Endodermal cell (in vitro differentiated cells): ENCODE measurements at places on chromosomes 3 and 15. TPM values are rescaled to one million over a fixed set of nuclear protein-coding genes. Genes with fewer than 3 reads are reported as not detected.

DNA sequence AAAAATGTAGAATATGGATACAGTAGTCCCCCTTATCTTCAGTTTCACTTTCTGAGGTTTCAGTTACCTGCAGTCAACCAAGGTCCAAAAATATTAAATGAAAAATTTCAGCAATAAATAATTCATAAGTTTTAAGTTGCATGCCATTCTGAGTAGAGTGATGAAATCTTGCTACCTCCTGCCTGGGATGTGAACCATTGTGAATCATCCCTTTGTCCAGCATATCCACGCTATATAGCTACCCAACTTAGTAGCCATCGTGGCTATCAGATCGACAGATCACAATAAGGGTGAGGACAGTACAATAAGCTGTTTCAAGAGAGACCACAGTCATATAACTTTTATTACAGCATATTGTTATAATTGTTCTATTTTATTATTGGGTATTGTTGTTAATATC is 1.2 kb upstream of the LARS2 start:
- no peak for DNase-seq
- H3K4me1 ChIP-seq: peaks cover 3% of the 10 kb centered on the region
- H3K36me3 ChIP-seq: peaks cover 7% of the 10 kb centered on the region
- no peak overlapping the region for H3K27ac ChIP-seq

- peaks cover 4% of the 10 kb centered on the region for H3K4me1 ChIP-seq
- H3K27ac ChIP-seq: no peak overlapping the region
- peak overlapping the region; percentile 21 for H3K4me3 ChIP-seq
- no peaks in the 10 kb centered on the region for H3K36me3 ChIP-seq
Observed at GRCh38 chr3:179438841-179439240, 12.4 kb downstream of the GNB4 start.

DNA sequence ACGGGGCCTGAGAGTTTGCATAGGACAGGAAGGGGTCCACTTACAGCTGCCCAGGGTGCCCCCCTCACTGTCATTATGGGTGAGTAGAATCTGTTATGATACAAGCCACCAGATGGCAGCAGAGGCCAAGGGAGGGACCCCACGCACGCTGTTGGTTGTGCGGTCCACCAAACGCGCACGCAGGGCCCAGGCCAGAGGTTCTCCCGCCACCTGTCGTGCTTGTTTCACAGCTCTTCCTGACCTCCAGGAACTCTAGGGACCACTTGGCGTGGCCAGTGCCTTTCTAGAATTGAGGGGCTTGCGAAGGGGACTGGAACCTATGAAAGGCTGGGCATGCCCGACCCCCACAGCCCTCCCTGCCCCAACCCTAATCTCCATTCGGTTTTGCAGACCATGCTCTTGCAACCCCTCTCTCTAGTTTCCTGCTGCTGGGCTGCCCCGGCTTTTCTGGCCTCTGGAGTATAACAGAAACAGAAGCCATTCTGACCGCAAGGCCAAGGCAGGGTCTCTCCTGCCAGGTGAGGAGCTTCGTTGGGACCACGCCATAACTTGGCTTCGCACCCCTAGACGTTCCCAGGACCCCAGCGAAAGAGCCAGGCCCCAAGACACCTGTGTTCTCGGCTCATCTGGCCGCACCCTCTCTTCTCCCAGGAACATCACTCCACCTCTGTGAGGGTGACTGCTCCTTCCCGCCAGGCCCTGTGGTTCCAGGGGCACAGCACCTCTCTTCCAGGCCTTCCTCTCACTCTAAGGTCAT is 46.0 kb downstream of the ALDH1L1 start:
- no peaks in the 10 kb centered on the region for H3K27me3 ChIP-seq
- peak; percentile 90 for DNase-seq
- no peaks in the 10 kb centered on the region for H3K4me1 ChIP-seq
- no peaks in the 10 kb centered on the region for H3K36me3 ChIP-seq
- H3K4me3 ChIP-seq: no peak overlapping the region

- no peak for DNase-seq
- no peak overlapping the region for H3K27ac ChIP-seq
- no peak overlapping the region for H3K4me3 ChIP-seq
- H3K36me3 ChIP-seq: no peaks in the 10 kb centered on the region
- H3K4me1 ChIP-seq: no peaks in the 10 kb centered on the region
Observed at GRCh38 chr15:36156879-36157427, 422.5 kb upstream of the CDIN1 start.

- H3K27me3 ChIP-seq: no peaks in the 10 kb centered on the region
- H3K27ac ChIP-seq: no peak overlapping the region
- H3K36me3 ChIP-seq: peaks cover 22% of the 10 kb centered on the region
Observed at GRCh38 chr3:48502728-48503168, 1.2 kb downstream of the SHISA5 start.

GRCh38 chr3:110226645-110227044 is 845.0 kb upstream of the NECTIN3 start:
- no peak overlapping the region for H3K27ac ChIP-seq
- no peak for DNase-seq
- H3K4me1 ChIP-seq: no peaks in the 10 kb centered on the region
- no peaks in the 10 kb centered on the region for H3K27me3 ChIP-seq

DNA sequence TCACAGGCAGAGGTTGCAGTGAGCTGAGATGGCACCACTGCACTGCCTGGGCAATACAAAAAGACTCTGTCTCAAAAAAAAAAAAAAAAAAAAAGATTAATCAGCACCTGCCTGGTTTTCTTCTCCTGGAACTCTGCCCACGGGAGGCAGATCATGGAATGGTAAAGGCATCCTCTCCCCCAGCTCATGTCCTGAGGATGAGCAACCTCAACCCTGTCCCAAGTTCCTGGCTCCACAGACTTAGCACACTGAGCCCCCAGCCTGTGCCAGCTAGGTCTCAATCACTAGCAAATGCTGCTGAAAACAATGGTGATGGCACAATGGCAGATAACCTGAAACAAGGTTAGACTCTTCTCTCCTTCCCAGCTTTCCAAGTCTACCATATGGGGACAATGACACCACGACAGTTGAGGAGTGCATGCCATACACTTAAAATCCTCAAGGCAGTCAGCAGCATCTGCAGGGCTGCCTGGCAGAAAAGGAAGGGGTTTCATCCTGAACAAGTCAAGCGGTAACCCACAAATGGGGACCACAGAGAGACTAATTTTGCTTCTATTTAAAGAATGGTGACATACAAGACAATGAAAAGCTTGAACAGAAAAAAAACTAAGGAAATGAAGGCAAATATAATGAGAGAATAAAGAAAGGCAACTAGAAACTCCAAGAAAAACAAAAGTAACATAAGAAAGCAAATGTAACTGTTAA is 4.8 kb downstream of the CLN6 start:
- peaks cover 13% of the 10 kb centered on the region for H3K36me3 ChIP-seq
- H3K4me3 ChIP-seq: no peak overlapping the region
- H3K4me1 ChIP-seq: no peaks in the 10 kb centered on the region
- no peaks in the 10 kb centered on the region for H3K27me3 ChIP-seq
- H3K27ac ChIP-seq: no peak overlapping the region

DNA sequence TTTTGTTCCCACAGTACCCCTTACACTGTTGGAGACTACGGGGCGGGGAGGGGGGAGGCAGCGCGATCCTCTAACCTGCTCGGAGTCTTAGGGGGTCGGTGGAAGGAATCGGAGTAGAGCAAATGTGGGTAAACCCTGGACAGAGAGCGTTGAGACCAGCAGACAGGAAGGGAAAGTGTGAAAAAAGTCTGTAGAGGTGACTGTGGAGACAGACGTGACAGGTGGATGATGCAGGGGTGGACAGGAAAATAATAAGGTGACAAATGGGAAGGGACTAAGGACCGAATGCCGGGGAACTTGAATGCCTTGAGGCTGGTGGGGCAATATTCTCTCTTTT is 424 bp downstream of the EAF2 start:
- peaks cover 18% of the 10 kb centered on the region for H3K27me3 ChIP-seq
- peak overlapping the region; percentile 86 for H3K4me3 ChIP-seq
- peaks cover 28% of the 10 kb centered on the region for H3K36me3 ChIP-seq
- H3K27ac ChIP-seq: no peak overlapping the region
- H3K4me1 ChIP-seq: no peaks in the 10 kb centered on the region
- no peak for DNase-seq

GRCh38 chr3:143567823-143568222 is 280.4 kb downstream of the SLC9A9 start:
- peaks cover 3% of the 10 kb centered on the region for H3K4me1 ChIP-seq
- no peaks in the 10 kb centered on the region for H3K36me3 ChIP-seq
- no peak for DNase-seq

Gene IQCF5
- total RNA-seq: not detected in 2 replicates

Gene CCDC54
- total RNA-seq: not detected in 2 replicates

Gene C3orf49
- not detected in 3 replicates for total RNA-seq
